Body of pancreas (tissue), 4 donors: ENCODE measurements at places on chromosomes 6 and 20. TPM values are rescaled to one million over a fixed set of nuclear protein-coding genes. Genes with fewer than 3 reads are reported as not detected.

GRCh38 chr6:46914279-46914810 is 7.4 kb downstream of the ADGRF5 start:
- H3K4me1 ChIP-seq = peaks cover 10% of the 10 kb centered on the region
- no peak overlapping the region for H3K4me3 ChIP-seq
- no peaks in the 10 kb centered on the region for H3K36me3 ChIP-seq
- H3K27ac ChIP-seq = no peak overlapping the region

- no peak for DNase-seq
- H3K27ac ChIP-seq = no peak overlapping the region
- no peaks in the 10 kb centered on the region for H3K4me1 ChIP-seq
- no peaks in the 10 kb centered on the region for H3K27me3 ChIP-seq
- H3K4me3 ChIP-seq = no peak overlapping the region
- no peaks in the 10 kb centered on the region for H3K36me3 ChIP-seq
Observed at GRCh38 chr20:5735845-5736510, 14.2 kb upstream of the SHLD1 start.

- no peak for DNase-seq
- no peaks in the 10 kb centered on the region for H3K36me3 ChIP-seq
- H3K27me3 ChIP-seq = no peaks in the 10 kb centered on the region
- no peaks in the 10 kb centered on the region for H3K4me1 ChIP-seq
- no peak overlapping the region for H3K27ac ChIP-seq
Observed at GRCh38 chr6:42341221-42341620, 110.5 kb downstream of the TRERF1 start.

- H3K36me3 ChIP-seq = no peaks in the 10 kb centered on the region
- H3K27ac ChIP-seq = no peak overlapping the region
- H3K4me3 ChIP-seq = no peak overlapping the region
- DNase-seq = no peak
- no peaks in the 10 kb centered on the region for H3K27me3 ChIP-seq
Observed at GRCh38 chr6:44575644-44576043, 188.1 kb downstream of the CDC5L start.

GRCh38 chr6:8074213-8074612 is 10.0 kb upstream of the BLOC1S5 start:
- no peak overlapping the region for H3K27ac ChIP-seq
- no peak for DNase-seq
- no peaks in the 10 kb centered on the region for H3K27me3 ChIP-seq
- H3K4me1 ChIP-seq = no peaks in the 10 kb centered on the region

DNA sequence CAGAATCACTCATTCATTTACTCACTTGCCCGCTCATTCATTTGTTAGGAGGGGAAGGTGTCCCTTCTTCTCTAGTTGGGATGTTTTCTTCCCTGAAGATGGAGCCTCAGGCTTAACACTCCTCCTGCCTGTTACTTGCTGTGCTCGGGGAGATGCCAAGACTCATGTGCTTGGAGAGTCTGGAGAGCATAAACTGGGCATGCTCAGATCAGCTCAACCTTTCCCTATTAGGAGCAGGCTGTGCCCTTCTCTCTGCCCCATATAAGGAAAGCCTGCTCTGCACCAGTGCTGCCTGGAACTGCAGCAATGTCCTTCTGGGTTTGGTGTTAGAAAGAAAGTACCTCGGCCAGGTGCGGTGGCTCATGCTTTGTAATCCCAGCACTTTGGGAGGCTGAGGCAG is 18.0 kb upstream of the UBE2V1 start:
- H3K36me3 ChIP-seq = peaks cover 3% of the 10 kb centered on the region
- no peaks in the 10 kb centered on the region for H3K27me3 ChIP-seq
- no peak overlapping the region for H3K27ac ChIP-seq
- no peak overlapping the region for H3K4me3 ChIP-seq

DNA sequence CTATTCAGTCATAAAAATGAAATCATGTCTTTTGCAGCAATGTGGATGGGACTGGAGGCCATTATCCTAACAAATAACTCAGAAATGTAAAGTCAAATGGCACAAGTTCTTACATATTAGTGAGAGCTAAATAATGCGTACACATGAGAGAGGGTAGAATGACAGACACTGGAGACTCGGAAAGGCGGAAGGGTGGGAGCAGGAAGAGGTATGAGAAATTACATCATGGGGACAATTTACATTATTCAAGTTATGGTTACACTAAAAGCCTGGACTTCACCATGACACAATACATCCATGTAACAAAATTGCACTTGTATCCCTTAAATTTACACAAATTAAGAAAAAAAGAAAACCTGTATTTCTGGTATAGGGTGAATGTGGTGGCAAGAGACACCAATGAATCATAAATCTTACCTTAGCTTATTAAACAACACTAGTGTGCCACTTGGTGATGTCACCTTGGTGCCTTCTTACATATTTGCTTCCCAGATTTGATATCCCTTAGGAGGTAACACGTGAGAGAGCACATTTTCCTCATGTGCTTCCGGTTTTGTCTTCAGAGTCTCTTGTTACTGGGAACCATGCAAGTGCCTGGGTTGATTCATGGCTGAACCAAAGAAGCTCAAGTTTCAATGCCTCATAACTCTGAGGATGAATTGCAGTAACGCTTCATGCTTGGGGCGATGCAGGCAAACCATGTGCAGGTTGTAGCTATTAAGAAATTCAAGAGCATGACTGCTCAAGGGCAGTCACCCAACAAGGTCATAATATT is 84.6 kb downstream of the DCDC2 start:
- H3K27ac ChIP-seq = no peak overlapping the region
- H3K27me3 ChIP-seq = no peaks in the 10 kb centered on the region
- no peak overlapping the region for H3K4me3 ChIP-seq
- no peaks in the 10 kb centered on the region for H3K36me3 ChIP-seq
- no peak for DNase-seq

ECT2L gene
- not detected for total RNA-seq

PLEKHG1 gene
- total RNA-seq = 26.0 TPM
